ENCODE measurements at places on chromosomes 2 and 18.
A peak's percentile ranks its signal among the peaks of the same experiment; 100 is the strongest.

- DNase-seq, result no peak
Observed at GRCh38 chr2:54308186-54308585, 52.2 kb upstream of the TSPYL6 start.

GRCh38 chr2:237154082-237154638 lies 68.5 kb downstream of the COPS8 start:
- DNase-seq, result peak; percentile 20

DNA sequence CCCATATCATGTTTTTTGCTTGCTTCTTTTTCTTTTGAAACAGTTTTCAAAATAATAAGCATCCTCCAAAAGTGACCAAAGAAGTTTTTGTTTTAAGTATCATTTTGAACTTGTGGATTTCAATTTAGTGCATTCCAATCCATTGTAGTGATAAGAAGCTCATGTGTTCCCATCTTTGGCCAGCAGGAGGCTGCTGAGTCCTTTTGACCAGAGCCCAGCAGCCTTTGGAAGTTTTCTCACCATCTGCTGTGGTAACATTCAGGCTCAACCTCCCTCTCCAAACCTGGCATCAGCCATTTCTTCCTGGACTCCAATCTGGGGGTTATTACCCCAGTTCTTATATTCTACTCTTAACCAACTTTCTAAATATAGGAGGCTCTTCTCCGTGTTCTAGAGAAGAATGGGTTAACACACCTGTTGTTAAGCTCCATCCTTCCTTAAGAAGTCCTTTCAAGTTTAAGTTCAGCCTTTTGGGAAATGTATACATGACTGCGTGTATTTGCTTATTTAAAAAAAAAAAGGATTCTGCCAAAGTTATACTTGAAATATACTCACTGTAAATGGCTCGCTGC lies 39.0 kb upstream of the MAL start:
- DNase-seq, result no peak

DNA sequence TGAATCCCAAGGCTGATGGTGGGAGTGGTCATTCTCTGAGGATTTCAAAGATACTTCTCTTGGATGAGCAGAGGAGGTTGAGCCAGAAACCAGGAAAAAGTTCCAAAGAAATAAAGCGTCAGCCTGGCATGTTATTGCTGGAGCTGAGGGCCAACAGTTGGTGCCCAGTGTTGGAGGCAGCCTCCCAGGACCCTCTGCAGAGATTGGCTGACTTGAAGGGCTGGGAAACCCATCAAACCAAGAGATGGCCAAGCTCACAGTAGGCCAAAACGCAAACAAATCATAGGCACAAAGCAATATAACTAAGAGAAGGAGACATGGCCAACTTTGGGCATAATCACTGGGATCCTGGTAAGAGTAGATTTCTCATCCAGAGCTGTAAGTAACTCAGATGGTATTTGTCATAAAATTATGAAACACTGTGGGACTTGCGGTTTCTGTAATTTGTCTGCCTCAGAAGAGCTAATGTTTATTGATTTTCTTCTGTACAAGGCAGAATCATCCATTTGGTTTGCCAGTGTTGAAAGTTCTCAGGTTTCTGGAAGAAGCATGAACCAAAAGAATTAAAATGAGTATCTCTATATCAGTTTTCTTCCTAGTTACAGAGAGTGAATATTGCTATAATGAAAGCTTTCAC lies 108.3 kb downstream of the ATL2 start:
- no peak for DNase-seq

DNA sequence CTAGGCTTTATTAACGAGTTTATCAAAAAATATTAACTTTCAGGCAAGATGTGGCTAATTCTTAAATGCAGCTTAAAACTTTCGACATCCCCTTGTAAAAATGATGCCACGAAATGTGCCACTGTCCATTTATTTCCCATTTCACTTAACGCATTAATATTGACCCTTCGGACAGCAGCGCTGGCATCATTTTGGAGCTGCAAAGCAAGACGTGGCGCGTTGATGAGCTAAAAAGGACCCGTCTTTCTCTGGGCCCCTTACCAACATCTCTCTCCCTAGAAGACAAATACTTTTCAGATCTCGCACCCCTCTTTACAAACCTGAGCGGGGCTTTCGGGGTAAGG lies 367.9 kb downstream of the MTX2 start:
- no peak for DNase-seq

DNA sequence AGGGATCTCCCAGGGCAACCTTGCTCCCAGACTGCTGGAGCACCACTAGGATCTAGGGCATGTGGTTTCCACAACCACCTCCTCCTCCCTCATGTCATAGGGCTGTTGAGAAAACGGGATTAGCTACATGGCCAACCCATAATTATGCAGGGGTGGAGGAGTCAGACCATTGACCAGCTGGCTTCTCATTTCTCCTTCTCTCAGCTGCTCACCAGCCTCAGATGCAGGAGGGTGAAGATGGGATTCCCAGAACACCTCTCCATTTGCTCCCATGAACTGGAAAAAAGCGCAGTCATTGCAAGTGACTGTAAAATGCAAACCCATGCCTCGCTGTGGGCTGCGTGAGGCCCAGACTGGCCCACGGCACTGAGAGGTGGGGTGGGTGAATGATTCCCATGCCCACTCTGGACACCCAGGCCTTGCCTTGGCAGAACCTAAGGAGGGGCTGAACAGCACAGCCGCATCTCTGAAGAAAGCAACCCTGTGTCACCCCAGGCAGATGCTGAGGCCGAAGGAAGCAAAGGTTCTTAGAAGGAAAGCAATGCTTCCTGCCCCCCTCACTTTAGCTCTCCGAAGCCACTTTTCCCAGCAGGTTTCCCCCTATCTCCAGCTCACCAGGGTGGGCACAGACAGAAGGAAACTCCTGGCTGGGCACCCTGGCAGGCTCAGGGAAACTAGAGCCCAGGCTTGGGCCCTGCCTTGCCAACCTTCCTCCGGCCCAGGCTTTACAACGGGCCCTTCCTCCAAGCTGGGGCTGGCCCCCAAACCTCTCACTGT lies 69.6 kb upstream of the RTN4 start:
- DNase-seq, result no peak

DNA sequence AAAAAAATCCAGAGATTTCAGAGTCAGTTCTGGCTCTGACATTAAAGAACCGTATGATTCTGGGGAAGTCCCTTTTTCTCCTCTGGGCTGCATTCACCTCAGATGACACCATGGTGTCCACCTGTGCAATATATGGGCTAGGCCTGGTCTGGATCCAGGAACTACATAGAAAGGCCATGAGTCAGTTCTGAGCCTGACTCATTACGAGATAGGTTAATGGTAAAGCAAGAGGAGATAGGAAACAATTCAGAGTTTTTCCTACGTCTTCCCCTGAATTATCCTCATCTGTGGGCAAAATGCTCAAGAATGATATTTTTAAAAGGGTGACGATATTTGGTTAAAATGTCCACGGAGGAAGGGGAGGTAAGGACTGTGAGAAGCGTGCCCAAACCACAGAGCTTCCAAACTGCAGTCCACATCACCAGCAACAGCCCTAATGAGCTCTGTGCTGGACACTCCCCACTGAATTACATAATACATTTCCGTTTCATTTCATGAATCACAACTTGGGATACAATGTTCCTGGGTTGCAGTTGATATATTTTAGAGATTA lies 180.1 kb upstream of the OSR1 start:
- DNase-seq, result no peak

- no peak for DNase-seq
Observed at GRCh38 chr18:46097431-46097800, 680 bp downstream of the ATP5F1A start.

DNA sequence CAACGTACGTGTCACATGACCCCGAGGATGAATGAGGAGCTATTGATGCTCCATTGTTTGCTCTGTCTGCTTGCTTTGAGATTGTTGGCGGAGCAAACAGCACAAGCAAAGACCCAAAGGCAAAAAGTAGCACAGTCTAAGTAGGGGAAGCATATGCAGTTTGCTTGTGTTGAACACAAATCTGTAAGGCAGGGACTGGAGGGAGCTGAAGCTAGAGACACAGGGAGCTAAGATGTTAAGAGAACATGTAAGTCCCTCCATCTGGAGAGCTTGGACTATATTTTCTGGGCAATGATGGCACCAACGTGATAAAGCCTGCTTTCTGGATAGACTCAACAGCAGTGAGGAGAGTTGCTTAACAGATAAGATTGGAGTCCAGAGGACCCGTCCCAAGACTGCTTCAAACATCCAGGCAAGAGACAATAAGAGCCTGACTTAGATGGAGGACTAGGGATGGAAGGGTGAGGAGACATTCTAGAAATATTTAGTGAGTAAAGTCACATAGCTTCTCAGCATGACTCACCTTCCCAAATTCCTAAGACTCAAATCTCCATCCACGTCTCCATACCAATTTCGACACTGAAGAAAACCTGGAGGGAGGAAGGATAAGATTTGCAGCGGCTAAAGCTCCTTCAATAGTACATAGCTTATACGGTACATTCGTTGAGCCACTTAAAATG lies 88.1 kb upstream of the KLF7 start:
- DNase-seq, result no peak

GRCh38 chr18:2883076-2883735 lies 36.4 kb downstream of the EMILIN2 start:
- DNase-seq, result no peak

- no peak for DNase-seq
Observed at GRCh38 chr2:164126960-164127660, 391.3 kb upstream of the FIGN start.

GRCh38 chr2:101790416-101790815 lies 92.9 kb downstream of the MAP4K4 start:
- DNase-seq, result no peak

GRCh38 chr2:88859461-88859860 lies 168.0 kb downstream of the RPIA start:
- no peak for DNase-seq

DNA sequence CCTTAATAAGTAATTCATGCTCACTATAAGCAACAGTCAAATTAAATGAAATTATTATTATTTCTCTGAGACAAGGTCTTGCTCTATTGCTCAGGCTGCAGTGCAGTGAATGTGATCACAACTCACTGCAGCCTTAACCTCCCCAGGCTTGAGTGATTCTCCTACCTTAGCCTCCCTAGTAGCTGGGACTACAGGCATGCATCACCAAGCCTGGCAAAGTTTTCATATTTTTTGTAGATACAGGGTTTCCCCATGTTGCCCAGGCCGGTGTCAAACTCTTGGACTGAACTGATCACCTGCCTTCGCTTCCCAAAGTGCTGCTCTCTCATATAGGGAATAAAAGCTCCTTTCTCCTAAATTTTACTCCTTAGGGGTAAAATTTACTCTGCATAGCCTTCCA lies 74.9 kb upstream of the GAREM1 start:
- DNase-seq, result no peak

GRCh38 chr2:217162533-217162932 lies 302.7 kb upstream of the TNP1 start:
- DNase-seq, result peak; percentile 14

DNA sequence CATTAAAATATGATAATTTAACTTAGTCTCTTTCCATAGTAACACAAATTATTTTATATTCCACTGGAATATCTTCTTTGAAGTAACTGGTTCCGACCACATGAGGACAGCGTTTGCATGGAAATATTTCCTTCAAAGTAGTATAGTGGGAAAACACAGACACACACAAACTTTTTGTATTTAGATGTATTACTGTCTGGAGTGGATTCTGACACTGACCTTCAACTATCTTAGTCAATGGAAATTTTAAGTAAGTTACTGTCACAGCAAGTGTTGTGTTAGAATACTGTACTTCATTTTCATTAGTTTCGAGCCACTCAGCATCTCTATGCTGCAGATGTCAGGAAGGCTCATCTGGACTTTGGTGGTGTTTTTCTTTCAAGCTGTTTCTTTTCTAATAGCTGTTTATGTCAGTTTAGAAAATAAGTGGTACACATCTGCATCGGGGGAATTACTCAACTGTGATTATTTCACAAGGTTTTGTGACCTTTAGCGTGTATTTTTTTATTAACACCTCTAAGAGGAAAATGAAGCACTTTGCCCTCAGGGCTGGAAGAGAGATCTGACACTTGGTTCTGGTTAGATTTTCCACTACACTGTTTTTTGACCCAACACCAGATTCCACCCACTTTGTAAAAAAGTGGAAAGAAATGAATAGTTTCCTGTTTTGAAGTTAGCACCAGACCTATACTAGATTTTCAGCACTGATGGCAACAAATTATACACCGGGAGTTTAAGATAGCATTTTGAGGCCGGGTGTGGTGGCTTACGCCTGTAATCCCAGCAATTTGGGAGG lies 18.9 kb upstream of the THOC1 start:
- DNase-seq, result no peak

DNA sequence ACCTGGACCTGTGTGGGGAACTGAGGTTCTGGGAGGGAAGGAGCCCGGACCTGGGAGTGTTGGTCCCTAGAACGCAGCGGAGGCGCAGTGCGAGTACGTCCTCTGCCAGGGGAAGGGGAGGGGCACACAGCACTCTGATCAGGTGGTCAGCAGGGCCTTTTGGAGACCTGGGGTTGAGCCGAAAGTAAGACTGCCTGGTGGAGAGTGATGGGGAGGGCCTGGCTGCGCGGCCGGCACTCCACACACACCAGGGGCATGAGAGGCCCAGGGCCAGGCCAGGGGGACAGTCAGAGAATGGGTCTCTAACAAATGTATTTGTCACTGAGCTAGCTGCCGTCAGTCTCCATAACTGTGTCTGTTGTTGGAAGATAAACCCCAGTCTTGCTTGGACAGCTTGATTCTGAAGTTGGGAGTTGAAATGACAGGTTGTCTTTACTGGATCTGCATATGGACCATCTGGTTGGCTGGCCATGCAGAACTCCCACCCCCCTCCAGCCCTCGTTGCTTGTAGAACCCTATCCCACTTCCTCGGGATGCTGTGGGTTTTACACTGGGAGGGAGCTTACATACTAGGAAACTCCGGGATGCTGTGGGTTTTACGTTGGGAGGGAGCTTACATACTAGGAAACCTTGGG lies 75.4 kb upstream of the NFATC1 start:
- no peak for DNase-seq

GRCh38 chr2:133439565-133439920 lies 128.7 kb downstream of the NCKAP5 start:
- no peak for DNase-seq

GRCh38 chr2:219049282-219049681 lies 8.0 kb upstream of the CFAP65 start:
- no peak for DNase-seq

GRCh38 chr2:130834931-130835765 lies 1.6 kb upstream of the ARHGEF4 start:
- no peak for DNase-seq

DNA sequence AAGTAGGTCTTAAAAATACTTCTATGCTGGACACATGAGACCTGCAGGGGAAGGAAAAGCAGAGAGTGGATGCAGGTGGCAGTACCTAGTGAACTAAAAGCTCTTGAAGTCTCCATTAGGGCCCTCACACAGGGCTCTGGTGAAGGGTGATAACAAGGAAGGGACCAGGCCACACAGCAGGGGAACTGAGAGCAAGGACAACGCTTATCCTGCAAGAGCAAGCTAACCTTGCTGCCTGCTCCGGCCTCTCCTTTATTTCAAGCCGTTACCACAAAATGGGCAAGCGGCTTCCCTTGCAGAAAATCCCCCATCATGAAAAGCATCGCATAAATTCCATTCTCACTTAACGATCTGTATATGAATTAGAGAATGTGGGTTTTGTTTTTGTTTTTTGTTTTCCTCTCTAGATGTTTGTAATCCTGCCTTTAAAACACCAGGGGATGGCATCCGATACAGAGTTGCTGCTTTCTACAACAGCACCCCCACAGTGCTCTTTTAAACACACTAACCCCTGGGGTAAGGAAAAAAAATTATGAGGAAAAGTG lies 64.5 kb downstream of the CACNB4 start:
- no peak for DNase-seq

Measured in stimulated activated naive B cell treated with anti-CD40 and anti-IgM and Interleukin-4, amounts not matched to agents 10 μg/mL and 1 μg/mL and 100 μg/mL, for 72 hours (primary cell).